NCI-H2227 treated with DMSO at 0.1 percent for 48 hours (cell line): ENCODE measurements at places on chromosomes 16 and 17.
A peak's percentile ranks its signal among the peaks of the same experiment; 100 is the strongest.

GRCh38 chr17:50355701-50356341 is 9.9 kb downstream of the XYLT2 start:
- DNase-seq = no peak

- no peak for DNase-seq
Observed at GRCh38 chr17:78724999-78725398, 57.1 kb downstream of the CYTH1 start.

- DNase-seq = peak; percentile 86
Observed at GRCh38 chr16:1182950-1183907, 30.3 kb downstream of the CACNA1H start.

- no peak for DNase-seq
Observed at GRCh38 chr17:41196068-41196467, 6.4 kb downstream of the KRTAP9-1 start.

GRCh38 chr16:72195609-72196008 is 23.7 kb upstream of the PMFBP1 start:
- no peak for DNase-seq

DNA sequence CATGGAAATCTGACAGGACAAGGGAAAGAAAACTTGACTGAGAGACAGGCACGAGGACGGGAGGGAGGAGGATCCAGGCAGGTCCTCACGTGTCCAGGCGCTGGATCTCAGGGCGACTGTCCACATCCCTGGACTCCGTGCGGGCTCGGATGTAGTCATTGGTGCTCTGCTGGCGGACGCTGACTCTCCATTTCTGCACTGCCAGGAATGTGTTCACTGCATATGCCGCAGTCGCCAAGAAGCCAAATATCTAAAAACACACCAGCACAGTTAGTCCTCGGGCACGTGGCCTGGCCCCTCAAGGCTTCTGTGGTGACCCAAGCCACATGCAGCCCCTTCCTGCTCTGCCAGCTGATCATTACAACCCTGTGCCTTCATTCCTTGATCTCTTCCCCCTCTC is 17.5 kb downstream of the CMTM3 start:
- no peak for DNase-seq

DNA sequence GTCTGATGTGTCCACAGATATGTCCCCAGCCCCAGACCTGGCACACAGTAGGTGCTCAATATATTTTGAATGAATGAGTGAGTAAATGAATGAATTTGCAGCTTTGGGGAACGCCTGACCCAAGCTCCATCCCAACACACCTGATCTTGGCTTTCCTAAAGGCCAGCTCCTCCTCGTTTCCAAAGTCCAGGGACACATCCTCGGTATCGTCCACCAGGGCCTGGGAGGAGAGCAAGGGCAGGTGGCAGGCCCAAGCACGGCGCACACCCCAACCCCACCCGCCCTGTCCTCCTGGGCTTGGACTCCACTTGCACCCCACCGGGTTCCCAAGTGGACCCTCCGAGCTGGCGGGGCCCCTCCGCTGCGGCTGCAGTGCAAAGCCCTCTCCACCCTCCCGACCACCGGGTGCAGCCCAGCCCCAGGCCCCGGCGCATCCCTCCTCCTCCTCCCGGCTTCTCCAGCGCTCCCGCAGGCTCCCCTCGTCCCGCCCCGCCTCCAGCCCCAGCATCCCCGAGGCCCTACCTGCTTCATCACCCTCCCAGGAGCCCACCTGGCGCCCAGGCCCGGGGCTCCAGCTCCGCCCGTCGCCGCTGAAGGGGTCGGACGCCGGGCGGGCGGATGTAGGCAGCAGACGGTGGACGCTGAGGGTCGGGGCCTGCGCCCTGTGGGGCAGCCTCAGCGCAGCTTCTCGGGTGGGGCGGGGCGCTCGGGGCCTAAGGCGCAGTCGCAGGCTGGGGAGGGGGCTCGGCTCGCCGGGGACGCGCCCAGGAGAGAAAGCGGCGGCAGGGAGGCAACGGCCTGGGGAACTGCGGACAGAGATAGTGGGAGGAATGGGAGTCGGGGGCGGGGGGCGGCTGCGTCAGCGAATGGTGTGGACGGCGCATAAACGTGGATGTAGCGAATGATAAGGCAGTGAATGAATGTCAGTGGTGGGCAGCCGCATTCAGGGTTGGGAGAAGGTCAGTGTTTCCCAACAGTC is at the start of gene TVP23A:
Gene TVP23A, minus strand, starts transcription at position 832 of the 979 bp plus-strand sequence. Its CDS starts 301 bp downstream, at position 531.
- peak; percentile 58 for DNase-seq

GRCh38 chr16:75252946-75253911 is 1.8 kb upstream of the BCAR1 start:
- DNase-seq = no peak

GRCh38 chr16:63005356-63005755 is 969.1 kb upstream of the CDH8 start:
- peak; percentile 51 for DNase-seq

GRCh38 chr16:51312363-51313150 is 161.5 kb upstream of the SALL1 start:
- no peak for DNase-seq

DNA sequence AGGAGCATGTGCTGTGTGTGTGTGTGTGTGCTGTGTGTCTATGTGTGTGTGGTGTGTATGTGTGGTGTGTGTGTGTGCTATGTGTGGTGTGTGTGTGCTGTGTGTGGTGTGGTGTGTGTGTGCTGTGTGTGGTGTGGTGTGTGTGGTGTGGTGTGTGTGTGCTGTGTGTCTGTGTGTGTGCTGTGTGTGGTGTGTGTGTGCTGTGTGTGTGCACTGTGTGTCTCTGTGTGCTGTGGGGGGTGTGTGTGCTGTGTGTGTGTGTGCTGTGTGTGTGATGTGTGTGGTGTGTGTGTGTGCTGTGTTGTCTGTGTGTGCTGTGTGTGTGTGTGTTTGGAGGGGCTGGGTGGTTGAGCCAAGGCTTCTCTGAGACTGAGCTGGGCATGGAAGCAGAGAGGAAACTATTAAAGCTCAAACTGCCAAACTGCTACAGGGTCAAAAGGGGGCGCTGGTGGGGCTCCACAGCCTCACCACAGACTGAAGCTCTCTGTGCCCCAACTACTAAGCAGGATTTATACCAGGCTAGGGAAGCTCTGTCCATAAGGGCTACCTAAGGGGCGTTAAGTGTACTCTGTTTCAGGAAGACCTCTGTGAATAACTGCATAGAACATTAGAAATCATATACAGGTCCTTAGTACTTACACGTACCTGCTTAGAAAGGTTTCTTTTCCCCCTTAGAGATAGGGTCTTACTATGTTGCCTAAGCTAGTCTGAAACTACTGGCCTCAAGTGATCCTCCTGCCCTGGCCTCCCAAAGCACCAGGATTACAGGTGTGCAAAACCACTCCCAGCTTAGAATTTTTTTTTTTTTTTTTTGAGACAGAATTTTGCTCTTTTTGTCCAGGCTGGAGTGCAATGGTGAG is 27.8 kb upstream of the GHDC start:
- no peak for DNase-seq

- DNase-seq = peak; percentile 63
Observed at GRCh38 chr16:1812732-1813163, 13.9 kb downstream of the HAGH start.

DNA sequence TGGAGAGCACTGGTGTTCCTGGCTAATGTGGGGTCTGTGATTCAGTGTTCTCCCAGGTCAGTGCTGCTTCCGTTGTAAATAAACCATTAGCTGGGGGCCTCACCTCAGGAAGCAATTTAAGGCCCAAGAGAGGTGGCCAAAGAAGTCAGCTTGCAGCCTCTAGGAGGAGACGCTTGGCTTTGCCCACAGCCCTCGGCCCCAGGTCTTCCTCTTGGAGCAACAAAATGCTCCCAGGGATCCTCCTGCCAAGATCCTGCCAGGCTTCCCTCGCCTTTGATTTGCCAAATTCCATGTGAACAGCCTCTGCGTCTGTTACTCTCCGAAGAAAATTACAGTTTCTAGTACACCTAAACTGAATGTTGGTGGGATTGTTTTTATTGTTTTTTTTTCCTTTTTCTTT is 62.4 kb upstream of the TBX2 start:
- no peak for DNase-seq

GRCh38 chr17:15516150-15516549 is 47.1 kb downstream of the TVP23C start:
- DNase-seq = no peak

DNA sequence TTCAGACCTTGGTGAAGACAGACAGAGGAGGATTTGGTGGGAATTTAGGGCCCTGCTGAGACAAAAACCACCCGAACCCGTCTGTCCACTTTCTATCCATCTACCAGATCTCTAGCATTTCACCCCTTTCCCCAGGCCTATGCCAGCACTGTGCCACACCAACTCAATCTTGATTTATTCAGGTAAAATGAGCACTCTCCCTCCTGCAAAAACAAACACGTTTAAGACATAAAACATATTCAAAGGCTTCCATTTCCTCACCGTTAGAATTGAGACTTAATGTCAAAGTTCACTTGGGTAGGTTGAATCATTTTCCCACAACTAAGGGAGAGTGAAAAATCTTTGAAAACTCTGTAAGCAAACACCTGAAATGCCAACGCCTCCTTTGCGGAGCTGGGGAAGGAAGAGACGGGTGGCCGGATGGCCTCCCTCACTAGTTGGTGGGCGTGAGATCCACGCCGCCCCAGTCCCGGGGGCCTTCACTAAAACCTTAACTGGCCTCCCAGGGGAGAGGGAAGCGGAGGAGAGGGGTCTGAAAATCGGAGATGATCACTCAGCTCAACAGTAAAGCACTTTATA is 862 bp downstream of the DCAKD start:
- DNase-seq = peak; percentile 26

DNA sequence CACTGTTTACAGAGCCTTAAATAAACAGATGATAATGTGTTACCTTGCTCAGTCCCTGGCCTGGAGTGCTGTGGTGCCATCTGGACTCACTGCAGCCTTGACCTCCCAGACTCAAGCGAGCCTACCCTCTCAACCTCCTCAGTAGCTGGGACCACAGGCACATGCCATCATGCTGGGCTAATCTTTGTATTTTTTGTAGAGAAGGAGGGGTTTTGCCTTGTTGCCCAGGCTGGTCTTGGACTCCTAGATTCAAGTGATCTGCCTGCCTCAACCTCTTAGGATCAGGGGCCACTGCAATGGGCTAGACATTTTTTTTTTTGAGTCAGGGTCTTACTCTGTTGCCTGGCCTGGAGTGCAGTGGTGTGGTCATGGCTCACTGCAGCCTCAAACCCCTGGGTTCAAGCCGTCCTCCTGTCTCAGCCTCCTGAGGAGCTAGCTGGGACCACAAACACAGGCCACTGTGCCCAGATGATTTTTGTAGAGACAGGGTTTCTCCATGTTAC is 5.0 kb upstream of the NAGLU start:
- peak; percentile 8 for DNase-seq

GRCh38 chr17:70049801-70050591 is 25.0 kb upstream of the KCNJ16 start:
- no peak for DNase-seq

- no peak for DNase-seq
Observed at GRCh38 chr17:8488901-8489300, 53.2 kb downstream of the NDEL1 start.

DNA sequence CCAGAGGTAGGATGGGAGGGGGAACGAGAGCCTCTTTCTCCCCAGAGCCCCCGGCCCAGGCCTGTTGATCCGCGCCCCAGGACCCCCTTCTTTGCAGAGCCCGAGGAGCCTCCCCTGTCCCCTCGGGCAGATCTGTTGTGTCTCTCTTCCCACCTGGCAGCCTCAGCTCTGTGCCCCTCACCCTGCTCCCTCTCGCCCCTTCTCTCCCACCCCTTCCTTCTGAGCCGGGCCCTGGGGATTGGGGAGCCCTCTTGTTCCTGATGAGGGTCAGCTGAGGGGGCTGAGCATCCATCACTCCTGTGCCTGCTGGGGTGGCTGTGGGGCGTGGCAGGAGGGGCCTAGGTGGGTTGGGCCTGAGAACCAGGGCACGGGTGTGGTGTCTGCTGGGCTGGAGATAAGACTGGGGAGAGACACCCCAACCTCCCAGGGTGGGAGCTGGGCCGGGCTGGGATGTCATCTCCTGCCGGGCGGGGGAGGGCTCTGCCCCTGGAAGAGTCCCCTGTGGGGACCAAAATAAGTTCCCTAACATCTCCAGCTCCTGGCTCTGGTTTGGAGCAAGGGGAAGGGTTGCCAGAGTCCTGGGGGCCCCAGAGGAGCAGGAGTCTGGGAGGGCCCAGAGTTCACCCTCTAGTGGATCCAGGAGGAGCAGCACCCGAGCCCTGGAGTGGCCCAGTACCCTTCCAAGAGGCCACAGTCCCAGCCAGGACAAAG is 65.4 kb downstream of the MRC2 start:
- no peak for DNase-seq

- no peak for DNase-seq
Observed at GRCh38 chr16:29107299-29107698, 122.4 kb downstream of the LAT start.

GRCh38 chr16:4372578-4373355 is 1.1 kb downstream of the VASN start:
- no peak for DNase-seq

GRCh38 chr17:7846765-7847661 is 7.9 kb upstream of the TMEM88 start:
- DNase-seq = no peak

- DNase-seq = no peak
Observed at GRCh38 chr17:69944406-69944805, 130.6 kb upstream of the KCNJ16 start.

GRCh38 chr16:50996830-50997186 is 154.3 kb downstream of the SALL1 start:
- peak; percentile 41 for DNase-seq

DNA sequence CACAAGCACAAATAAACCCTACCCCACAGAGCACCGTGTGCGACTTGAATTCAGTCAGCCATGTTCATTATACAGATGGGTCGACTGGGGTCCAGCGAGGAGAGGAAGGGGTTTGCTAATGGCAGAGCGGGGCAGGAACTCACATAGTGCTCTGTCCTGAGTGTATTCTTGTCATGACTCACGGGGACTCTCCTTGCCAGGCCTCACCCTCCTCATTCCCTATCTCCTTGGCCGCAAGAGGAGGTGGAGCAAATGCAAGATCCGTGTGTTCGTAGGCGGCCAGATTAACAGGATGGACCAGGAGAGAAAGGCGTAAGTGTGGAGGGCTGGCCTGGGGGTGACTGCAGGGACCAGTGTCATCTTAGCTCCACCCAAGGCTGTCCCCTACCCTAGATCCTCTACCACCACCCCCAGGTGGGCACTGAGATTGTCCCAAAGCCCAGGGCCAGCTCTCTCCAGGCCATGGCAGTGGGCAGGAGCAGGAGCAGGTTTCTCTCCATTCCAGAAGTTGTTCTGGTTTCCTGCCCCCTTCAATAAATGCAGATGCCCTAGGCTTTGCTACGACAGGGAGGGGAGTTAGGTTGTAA is 29.4 kb downstream of the SLC12A3 start:
- no peak for DNase-seq

GRCh38 chr16:67860589-67861398 is 12.1 kb upstream of the EDC4 start:
- DNase-seq = no peak

DNA sequence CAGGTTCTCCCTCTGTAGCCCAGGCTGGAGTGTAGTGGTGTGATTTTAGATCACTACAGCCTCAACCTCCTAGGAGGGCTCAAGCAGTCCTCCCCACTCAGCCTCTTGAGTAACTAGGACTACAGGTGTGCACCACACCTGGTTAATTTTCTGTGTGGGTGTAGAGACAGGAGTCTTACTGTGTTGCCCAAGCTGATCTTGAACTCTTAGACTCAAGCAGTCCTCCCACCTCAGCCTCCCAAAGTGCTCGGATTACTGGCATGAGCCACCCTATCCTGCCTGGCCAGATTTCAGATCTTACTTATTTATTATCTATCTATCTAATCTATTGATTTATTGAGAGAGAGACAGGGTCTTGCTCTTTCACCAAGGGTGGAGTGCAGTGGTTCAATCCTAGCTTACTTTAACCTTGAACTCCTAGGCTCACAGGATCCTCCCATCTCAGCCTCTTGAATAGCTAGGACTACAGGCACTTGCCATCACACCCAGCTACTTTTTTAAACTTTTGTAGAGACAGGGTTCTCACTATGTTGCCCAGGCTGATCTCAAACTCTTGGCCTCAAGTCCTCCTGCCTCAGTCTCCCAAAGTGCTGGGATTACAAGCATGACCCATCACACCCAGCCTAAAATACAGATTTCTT is 61.8 kb downstream of the TUBD1 start:
- no peak for DNase-seq
